ENCODE measurements at places on chromosomes 2 and 18.

- DNase-seq, result no peak
These were observed 138.2 kb downstream of the UBR3 start for GRCh38 chr2:169965495-169965894.

GRCh38 chr2:84477886-84478285 lies 18.8 kb upstream of the SUCLG1 start:
- no peak for DNase-seq

DNA sequence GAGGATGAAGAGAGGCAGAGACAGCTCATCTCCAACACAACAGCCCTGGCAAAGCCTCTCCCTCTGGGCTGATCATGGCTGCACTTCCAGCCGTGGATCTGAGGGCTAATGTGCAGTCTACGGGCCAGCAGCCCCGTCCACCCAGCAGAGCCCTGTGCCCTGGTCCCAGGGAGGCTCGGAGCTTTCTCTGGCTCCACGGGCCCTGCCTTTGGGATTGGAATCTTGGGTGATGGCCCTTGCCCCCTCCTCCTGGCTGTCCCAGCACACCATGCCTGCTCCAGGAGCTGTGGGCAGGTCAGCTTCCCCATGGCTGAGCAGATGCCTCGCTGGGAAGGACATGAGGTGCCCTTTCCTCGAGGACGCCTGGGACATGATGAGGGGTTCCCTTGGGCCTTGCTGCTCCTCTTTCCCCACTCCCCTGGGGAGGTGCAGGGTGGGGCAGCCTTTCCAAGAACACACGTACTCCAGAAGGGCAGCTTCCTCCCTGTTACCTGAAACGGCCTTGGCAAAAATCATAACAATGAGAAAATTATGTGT lies 66.9 kb downstream of the C18orf63 start:
- DNase-seq, result no peak

GRCh38 chr18:22311301-22311700 lies 106.4 kb downstream of the CTAGE1 start:
- no peak for DNase-seq

DNA sequence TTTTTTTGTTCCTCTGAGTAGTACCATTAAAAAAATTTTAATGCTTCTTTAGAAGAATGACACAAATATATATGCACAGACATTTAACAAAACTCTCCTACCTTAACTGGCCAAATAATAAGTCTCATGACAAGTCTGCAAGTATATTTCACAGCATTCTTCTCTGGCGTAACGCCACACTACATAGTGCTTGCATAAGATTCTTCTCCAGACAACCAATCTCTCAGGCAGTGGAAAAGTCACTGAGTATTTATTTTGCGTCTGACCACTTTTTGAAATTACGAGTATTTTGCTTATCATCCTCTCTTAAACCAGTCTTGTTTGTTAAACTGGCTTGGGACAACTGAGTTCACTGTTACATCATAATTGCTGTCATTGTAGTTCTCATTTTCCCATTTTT lies 749.2 kb downstream of the ADCYAP1 start:
- no peak for DNase-seq

DNA sequence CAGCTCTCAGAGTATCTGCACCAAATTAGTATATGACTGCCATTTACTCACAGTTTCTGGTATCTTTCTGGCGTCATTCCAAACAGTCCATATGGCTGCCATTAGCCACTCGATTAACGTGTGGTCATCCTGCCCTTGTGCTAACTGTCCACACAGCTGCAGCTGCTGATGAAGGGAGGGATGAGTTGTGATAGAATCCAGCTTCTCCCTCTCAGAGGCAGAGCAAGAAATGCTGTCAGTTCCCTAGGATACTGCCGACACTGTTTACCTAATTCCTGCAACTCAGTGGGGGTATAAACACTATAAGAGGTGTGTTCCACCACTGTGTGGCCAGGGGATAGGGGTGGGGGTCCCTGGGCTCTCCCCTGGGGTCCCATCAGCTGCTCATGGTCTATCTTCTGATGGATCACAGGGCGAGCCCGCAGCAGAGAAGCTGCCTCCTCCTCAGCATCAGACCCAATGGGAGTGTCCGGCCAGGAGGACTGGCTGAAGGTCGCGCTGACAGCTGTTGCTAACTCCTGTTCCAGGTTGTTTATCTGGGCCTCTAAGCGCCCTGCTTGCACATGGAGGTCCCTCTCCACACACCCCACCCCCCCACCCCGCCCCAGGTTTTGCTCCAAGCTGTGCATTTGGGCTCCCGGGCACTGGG lies 17.3 kb upstream of the KLHL23 start:
- DNase-seq, result no peak
